NT2/D1 (cell line): ENCODE measurements at places on chromosomes 1 and 21.

- DNase-seq, result no peak
Observed at GRCh38 chr1:71031426-71031825, 16.2 kb downstream of the PTGER3 start.

- no peak for DNase-seq
Observed at GRCh38 chr1:241817331-241817792, 30.6 kb upstream of the EXO1 start.

DNA sequence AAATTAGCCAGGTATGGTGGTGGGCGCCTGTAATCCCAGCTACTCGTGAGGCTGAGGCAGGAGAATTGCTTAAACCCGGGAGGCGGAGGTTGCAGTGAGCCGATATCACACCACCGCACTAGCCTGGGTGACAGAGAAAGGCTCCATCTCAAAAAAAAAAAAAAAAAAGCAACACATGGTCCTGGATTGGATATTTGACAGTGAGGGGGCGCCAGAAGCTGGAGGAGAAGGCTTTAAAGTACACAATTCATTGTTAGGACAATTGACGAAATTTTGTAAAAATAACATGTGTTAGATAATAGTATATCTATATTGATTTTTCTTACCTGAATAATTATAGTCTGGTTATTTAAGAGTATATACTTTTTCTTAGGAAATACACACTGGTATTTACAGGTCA is 50.2 kb upstream of the USP25 start:
- DNase-seq, result no peak

DNA sequence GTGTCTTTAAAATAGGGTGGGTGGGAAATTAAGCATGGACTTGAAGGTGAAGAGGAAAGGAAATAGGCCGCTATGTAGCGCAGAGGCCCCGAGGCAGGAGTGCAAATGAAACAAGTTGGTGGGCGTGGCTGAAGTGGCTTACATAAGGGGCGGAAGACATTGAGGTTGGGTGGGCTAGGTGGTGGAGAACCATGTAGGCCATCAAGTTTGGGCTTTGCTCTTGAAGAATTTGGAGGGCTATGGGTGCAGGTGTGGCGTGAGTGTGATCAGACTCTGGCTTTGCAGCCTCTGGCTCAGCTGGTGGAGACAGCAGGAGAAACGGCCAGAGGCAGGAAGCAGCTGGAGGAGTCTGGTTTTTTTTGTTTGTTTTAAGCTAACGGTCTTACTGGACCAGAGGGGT is 6.7 kb downstream of the SLFNL1 start:
- DNase-seq, result no peak

- peak; percentile 64 for DNase-seq
Observed at GRCh38 chr1:220300442-220301121, 28.3 kb upstream of the RAB3GAP2 start.

GRCh38 chr1:109307274-109308021 is 637 bp upstream of the MYBPHL start:
- no peak for DNase-seq

DNA sequence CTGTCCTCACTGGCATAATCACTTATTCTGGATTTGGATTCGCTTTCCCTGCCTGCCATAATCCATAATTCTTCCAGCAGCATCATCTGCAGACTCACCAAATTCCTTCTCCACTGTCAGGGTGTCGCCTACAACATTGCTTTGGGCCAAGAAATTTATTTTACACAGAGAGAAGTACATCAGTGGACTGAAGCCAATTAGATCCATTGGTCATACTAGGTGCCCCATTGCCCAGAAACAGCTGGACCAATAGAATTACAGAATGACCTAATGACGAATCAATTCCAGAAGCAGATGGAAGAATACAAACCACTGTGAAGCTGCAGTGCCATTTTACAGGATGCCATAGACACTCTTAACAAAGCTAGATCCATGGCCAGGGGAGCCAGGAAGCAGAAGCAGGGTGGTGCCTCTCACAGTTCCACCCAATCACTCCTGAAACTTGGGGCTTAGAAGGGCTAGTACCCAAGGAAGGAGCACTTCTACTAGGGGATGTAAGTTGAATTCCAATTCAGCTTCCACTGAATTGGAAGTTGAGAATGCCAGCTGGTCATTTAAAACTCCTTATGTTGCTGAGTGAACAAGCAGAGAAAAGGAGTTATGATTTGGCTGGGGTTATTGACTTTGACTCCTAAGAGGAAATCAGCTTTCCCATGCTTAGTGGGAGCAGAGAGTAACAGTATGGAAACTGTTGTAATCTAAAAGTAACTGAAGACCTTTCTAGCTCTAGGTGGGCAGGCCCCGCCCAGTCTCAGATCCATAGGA is 44.0 kb downstream of the EDN2 start:
- DNase-seq, result no peak

GRCh38 chr1:58149271-58149812 is 397.2 kb downstream of the OMA1 start:
- no peak for DNase-seq

GRCh38 chr21:40844935-40845334 is 2.0 kb downstream of the DSCAM start:
- no peak for DNase-seq

- DNase-seq, result no peak
Observed at GRCh38 chr1:205477759-205478247, 22.0 kb upstream of the BLACAT1 start.

GRCh38 chr1:198797656-198798055 is 158.8 kb downstream of the PTPRC start:
- no peak for DNase-seq

DNA sequence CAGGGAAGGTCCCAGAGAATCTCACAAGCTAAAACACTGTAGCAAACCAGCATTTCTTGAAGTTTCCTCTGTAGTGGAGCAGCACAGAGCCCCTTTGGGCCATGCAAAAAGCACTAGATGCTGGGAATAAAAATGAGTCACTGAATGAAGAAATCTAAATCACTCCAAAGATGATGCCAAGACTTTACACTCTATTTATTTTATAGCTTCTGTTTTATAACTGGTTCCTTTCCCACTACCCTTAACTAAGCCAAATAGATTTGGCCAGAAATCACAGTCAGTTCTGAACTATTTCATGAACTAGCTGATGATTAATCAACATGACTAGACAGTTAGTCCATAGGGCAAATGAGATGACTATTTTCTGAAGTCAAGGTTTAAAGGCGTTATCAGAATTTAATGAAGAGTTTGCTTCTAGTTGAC is 89.5 kb downstream of the SCMH1 start:
- DNase-seq, result no peak

DNA sequence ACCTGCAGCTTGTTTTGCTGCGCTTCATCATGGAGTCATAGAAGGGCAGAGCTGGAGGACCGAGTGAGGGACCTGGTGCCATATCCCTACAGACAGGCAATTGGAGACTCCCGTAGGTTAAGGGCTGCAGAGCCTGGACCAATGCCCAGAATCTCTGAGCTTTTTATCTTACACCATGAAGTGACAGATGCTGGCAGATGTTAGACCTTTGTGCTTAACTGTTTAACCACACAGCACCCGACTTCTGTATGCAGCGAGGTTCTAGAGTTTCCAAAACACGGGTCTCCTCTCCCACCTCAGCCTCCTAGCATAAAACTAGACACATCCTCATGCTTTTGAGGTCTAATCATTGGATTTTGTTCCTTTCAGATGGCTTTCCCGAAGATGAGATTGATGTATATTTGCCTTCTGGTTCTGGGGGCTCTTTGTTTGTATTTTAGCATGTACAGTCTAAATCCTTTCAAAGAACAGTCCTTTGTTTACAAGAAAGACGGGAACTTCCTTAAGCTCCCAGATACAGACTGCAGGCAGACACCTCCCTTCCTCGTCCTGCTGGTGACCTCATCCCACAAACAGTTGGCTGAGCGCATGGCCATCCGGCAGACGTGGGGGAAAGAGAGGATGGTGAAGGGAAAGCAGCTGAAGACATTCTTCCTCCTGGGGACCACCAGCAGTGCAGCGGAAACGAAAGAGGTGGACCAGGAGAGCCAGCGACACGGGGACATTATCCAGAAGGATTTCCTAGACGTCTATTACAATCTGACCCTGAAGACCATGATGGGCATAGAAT is 47.6 kb downstream of the B3GALT5 start:
- peak; percentile 72 for DNase-seq
